Breast epithelium (tissue), 4 donors: ENCODE measurements at places on chromosomes 1 and 21.

- no peak for DNase-seq
Measured at GRCh38 chr21:15539376-15539775, 190.4 kb upstream of the USP25 start.

DNA sequence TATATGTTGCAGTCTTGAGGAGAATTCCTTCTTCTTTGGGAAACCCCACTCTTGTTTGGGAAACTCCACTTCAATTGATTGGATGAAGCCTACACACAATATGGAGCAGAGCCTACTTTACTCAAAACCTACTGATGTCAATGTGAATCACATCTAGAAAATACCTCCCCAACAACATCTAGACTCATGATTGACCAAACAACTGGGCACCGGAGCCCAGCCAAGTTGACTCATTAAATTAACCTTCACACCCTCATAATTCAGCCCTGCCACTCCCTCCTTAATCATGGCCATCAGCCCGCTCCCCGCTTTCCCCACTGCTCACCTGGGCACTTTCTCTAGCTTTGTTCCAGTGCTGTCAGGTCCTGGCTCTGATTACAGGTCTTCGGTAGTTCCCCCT, 208.1 kb upstream of the MAP1LC3C start:
- no peak for DNase-seq

GRCh38 chr1:190436615-190437014, 41.0 kb downstream of the BRINP3 start:
- no peak for DNase-seq

DNA sequence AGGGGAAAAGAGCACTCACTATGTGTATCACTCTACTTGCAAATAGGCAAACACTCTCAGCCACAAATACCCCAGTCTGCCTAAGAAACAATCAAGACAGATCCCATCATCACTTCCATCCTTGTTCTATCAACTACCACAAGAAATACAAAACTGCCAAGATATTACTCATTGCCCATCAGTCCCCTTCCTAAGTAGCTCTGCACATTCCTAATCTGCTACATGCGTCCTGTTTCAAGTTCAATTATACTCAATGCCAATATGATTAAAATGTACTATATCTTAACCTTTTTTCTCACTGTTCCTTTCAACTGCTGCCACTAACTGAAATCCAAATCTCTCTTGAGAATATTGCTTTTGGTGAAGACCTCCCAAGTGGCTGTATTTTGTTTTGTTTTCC, 1688.4 kb downstream of the PLA2G4A start:
- DNase-seq, result no peak

DNA sequence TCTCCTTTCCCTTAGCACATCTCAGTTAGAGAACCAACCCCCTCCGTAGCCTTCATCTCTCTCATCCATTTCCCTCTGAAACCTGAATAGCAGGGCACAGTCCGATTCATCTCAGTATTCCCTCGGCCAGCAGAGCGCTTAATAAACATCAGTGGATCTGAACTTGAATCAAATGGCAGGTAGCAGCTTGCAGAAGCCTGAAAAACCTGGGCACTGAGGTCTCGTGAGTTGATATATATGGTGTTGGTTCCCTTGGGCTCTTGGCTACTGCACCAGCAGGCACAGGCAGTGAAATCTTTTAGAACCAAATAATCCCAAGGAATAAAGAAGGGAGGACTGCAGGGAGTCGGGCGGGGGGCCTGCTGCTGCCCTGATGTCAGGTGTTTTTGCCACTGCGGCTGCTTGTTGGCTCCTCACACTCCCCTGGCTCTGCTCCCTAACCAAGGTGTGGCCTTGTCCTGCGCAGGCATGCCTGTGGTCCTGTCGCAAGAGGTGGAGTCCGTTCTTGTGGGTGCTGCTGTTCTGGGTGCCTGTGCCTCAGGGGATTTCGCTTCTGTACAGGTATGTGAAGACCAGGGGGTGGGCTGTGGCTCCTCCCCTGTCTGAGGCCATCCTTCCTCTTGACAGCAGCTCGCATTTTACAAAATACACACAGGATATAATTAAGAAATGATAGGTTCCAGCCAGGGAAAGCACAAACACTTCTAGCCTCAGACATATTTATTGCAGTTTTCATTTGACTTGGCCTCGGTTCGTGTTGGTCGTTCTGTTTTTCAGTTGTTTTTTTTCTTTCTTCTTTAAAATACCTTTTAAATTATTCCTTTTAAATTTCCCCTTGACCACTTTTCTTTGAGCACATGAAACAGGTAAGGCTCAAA, 140.9 kb upstream of the HOOK1 start:
- peak; percentile 96 for DNase-seq

DNA sequence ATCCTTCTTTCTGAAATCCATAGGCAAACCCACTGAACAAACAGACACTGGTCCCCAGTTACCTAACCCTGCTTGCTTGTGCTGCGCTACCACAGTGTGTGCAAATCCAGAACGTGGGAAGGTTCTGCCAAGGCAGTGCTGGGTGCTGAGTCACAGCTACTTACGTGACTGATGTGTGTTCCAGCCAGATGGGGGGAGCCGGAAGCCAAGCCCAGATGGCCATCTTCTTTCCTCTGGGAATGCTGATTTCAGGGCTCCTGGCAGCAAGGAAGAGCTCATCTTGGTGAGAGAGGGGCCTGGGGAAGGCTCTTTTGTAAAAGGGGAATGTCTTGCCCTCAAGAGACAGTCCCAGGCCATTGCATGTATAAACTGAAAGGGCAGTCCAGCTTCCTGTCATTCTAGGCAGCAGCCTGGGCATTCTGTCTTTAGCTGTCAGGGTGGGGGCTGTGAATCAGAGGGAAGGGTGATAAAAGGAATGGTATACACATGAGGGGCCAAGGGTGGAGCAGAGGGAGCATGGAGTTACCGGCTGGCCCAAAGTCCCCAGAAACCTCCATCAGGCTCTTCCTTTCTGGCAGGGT, 54.1 kb downstream of the CD46 start:
- no peak for DNase-seq

- DNase-seq, result no peak
Measured at GRCh38 chr21:43352568-43353281, 74.2 kb downstream of the SIK1 start.

GRCh38 chr1:184461321-184461720, 74.5 kb downstream of the C1orf21 start:
- no peak for DNase-seq

GRCh38 chr1:69191335-69191734, 376.4 kb upstream of the LRRC7 start:
- no peak for DNase-seq

GRCh38 chr1:113616156-113616555, 143.1 kb downstream of the PHTF1 start:
- no peak for DNase-seq

DNA sequence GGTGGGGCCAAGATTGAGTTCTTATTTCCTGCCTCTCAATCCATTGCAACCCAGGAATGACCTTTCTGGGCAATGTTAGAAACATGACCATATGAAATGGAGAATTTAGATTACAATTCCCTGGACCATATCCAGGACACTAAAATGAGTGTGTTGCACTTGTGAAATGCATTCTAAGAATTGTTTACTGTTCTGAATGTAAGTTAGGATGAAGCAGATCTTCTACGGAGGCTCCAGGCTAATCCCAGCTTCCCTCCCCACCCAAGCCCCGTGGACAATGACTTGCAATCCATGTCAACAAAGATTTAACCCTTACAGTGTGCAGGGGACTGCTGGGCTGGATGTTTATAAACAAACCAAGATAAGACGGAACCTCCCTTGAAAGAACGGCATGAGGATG, 31.7 kb upstream of the HAO2 start:
- DNase-seq, result no peak

- no peak for DNase-seq
Measured at GRCh38 chr1:1093610-1093943, 19.5 kb upstream of the RNF223 start.

DNA sequence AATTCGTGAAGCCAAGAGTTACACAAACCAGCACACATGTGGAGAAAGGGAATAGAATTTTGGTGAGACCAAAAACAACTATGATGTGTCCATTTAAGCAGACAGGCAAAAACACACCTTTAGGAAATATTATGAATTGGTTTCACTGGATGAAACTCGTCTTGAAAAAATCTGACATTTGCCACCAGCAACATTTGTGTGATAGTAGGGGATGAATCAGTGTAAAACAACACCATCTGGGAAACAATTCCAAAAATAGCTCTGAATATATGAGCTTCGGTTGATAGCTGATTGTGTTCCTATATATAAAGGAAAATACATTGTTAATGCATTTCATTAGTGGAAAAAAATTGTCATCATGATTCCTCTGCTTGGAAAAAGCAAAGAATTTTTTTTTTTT, 327.8 kb downstream of the PAPPA2 start:
- no peak for DNase-seq

DNA sequence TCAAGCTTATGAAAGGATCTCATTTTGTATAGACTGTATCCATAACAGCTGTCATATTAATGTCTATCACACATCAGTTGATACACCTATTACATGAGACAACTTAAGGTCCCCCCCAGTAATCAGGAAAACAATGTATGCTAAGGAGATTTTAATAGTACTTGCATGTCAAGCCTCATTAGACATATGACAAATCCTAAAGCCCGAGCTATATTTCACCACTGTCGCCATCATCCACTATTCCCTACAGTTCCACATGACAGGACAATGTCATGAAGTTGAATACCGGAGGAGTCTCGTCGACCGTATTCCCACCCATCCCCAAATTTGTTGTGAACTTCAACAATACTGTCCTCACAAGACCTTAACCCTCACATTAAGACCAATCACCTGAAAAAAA, 3.4 kb downstream of the HMGN1 start:
- no peak for DNase-seq

GRCh38 chr21:42121794-42122193, 50.7 kb downstream of the UMODL1 start:
- DNase-seq, result no peak

GRCh38 chr1:33117440-33118085, 36.6 kb downstream of the AZIN2 start:
- DNase-seq, result peak; percentile 12

- DNase-seq, result no peak
Measured at GRCh38 chr1:182658055-182658454, 26.3 kb downstream of the RGS8 start.

DNA sequence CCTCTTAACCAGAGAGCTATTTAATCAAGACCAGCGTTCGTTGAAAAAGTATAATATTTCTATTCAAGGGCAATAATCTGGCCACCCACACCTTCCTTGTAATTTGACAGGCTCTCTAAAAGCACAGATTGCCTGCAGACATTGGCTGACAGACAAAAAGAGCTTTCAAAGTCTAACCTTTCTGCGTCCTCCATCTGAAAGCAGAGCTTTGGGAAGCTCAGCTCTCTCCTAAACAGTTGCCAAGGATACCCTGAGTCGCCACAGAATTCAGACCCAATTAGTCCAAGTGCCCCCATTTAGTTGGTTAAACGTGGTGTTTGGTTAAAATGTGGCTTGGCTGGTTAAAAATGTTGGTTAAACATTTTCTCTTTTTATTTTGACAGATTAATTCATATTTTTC, 33.7 kb upstream of the PLA2G2C start:
- DNase-seq, result no peak

DNA sequence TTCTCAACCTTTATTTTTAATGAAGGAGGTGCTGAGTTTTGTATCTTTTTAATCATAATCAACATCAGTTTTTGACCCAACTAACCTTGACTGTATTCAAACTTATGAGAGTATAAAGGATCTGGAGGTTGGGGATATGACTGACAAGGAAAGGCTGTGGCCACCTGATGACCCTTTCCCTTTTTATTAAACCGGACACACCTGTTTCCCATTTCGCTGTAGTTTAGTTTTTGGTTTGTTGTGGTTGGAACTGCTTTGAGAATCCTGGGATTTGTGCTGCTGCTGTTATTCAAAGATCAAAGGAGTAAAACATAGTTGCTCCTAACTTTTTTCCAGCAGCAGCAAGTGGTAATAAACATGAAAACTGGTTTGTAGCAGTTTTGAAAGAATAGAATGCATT, 12.4 kb downstream of the PRPF38A start:
- DNase-seq, result no peak

DNA sequence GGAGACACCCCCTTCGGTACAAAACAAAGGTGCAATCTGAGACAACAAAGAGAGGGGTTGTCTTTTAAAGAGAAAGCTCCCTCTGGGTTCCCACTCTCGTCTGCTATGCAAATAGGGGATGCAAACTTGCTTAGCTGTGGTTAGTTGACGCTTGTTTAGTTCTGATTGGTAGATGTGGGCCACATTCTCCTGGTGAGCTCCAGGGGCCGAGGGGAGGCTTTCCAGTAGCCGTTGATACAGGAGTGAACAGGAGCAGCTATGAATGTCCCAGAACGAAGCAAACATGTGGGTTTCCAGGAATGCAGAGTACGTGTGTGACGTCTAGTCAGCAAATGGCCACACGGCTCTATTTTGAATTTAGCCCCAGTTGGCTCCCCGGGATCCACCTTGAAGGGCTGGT, 14.7 kb downstream of the TFF2 start:
- no peak for DNase-seq

- DNase-seq, result no peak
Measured at GRCh38 chr1:3367376-3367775, 87.1 kb upstream of the ARHGEF16 start.

GRCh38 chr1:208445758-208446203, 201.6 kb upstream of the PLXNA2 start:
- DNase-seq, result no peak

GRCh38 chr1:176847052-176847451, 317.5 kb downstream of the ASTN1 start:
- DNase-seq, result no peak

GRCh38 chr21:46411236-46411635, 47.5 kb upstream of the DIP2A start:
- no peak for DNase-seq

DNA sequence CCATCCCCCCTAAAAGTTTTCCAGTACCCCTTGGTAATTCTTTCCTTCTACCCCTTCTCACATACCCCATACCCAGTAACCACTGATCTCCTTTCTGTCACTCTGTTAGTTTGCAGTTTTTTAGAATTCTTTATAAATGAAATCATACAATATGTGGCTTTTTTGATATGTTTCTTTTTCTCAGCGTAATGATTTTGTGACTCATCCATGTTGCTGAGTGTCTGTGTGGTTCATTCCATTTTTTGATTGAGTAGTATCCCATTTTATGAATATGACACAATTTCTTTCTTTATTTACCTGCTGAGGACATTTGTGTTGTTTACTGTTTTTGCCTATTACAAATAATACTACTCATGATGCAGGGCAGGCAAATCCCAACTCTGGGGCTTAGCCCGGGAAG, 1605.3 kb downstream of the BRINP3 start:
- DNase-seq, result no peak

- no peak for DNase-seq
Measured at GRCh38 chr1:182059936-182060335, 1.6 kb downstream of the ZNF648 start.

DNA sequence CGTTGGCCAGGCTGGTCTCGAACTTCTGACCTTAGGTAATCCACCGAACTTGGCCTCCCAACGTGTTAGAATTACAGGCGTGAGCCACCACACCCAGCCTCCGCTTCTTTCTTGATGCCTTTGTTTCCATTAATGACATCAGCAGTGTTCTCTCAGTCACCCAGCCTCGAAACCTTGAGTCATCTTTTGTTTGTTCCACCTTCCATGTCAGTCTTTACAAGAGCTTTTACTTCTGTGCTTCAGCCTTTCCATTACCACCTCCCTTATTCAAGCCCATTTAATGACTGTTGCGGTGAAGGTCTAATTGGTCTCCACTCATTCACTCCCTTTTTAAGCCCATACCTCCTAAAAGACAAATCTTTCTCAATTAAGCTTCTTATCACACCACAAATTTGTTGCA, 146.6 kb upstream of the ADGRL2 start:
- no peak for DNase-seq
